ENCODE measurements at places on chromosomes 12 and 14.

GRCh38 chr12:15842108-15842507 is 40.1 kb upstream of the STRAP start:
- DNase-seq = no peak

GRCh38 chr14:98112194-98112780 is 1159.7 kb downstream of the BCL11B start:
- no peak for DNase-seq

DNA sequence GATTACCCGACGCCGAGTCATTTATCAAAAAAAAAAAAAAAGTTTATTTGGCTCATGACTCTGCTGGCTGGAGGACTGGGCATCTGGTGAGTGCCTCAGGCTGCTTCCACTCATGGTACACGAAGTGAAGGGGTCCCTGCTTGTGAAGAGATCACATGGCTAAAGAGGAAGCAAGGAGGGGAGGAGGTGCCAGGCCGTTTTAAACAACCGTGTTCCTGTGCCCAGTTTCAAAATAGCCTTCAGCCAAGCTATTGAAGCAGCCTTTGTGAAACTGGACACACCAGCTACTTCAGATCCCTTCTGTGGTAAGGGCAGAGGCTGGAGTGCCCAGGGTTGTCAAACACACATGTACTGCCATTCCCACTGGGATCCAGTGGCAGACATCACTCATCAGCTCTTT is 7.6 kb downstream of the POP5 start:
- DNase-seq = no peak

DNA sequence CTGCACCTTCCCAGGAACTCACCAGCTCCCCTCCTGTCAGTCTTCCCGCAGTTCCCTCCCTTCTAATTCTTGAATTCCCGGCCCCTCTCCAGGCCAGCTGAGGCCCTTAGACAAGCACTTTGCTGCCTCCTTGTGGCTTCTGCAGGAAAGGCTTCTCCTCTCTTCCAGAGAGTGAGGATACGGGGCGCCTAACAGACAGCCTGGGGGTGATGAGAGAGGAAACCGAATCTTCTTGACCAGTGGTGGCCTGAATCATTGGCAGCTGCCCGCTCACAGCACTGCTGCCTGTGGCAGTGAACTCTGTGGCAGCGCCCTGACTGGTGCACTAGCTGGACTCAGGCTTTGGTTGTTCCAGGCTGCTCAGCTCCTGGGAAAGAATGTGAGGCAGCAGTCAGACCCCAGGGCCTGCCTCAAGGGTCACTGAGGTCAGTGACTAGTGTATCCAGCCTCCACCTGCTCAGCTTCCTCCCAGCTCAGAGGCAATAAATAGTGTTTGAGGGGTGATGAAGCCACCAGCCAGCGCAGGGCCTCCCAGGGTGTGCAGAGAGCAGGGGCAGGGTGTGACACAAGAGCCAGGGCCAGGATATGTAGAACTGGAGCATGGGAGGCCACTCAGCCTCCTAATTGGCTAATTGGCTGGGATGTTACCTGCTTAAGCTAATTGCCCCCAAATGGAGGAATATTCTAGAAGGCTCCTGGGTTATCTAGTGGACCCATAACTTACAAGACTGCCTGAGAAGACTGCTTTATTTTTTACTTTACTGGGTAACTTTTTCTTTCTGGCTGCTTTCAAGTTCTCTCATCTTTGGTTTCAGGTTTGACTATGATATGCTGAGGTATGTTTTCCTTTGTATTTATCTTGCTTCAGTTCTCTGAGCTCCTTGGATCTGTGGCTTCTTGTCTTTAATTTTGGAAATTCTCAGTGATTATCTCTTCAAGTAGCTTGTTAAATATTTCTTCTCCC is 12.9 kb upstream of the MCRS1 start:
- DNase-seq = no peak

GRCh38 chr12:26853303-26854030 is 20.5 kb upstream of the ITPR2 start:
- DNase-seq = no peak

GRCh38 chr12:92079054-92079385 is 66.6 kb downstream of the BTG1 start:
- DNase-seq = no peak

DNA sequence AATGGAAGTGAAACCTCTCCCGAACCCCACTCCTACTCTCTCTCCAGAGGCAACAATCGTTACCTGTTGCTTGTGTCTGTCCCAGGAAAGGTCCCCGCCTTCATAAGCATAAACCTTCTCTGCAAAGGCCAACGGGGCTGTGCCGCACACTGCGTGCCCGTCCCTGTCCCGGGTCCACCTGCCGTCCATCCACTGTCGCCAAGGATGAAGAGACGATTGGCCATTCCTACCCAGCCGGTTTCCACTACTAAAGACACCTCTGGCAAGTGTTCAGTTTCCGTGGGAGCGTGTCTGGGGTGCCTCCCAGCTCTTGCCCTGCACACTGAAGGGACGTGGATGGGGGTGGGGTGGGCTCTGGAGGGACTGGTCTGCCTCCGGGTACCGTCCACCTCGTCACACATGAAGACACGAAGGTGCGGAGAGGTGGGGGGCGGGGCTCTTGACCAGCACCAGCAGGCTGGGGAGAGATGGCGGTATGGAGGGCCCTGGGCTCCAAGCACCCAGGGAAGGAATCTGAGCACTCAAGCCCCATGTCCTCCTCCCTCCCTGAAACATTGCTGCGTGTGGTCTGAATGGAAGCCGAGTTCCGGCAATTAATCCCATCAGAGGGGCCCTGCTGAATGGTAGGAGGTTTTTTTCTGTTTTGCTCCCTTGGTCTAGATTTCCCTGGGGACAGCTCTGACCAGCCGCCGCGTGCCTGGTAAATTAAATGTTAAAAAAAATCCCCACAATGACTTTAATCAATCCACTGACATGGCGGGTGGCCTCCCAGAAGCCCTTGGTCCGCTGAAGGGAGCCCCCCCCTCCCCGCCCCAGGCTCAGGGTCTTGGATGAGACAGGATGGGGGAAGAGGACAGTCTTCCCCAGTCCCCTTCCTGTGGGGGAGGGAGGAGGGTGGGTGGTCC is 4.1 kb upstream of the KIF26A start:
- DNase-seq = no peak

GRCh38 chr14:20711685-20712084 is 23.1 kb downstream of the ANG start:
- no peak for DNase-seq

DNA sequence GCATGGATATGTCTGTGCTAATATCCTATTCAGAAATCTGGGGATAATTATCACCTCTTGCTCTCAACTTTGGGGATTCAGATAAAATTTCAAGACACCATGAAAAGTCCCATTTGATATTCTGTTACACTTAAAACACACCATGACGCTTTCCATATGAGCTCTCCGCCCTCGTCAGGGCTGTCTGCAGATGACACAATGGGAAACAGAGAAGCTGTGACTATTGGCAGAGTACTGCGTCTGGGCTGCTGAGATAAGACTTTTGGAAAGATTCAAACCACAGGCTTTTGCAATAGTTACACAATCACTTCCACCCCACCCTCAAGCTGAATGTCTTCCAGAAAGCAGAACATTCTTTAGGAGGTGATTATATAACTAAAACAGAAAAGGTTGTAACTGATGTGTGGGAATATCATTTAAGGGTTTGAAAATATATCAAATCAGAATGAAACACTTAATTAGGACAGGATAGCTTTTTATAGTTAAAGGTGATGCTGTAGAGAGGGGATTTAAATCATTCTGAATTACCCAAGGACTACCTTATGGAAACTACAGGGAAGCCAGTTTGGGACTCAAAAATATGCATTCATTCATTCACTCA is 75.3 kb upstream of the TMPO start:
- DNase-seq = no peak

GRCh38 chr12:94763462-94763861 is 113.1 kb upstream of the TMCC3 start:
- no peak for DNase-seq

Measured in stimulated activated CD8-positive, alpha-beta memory T cell treated with anti-CD3 and anti-CD28 coated beads, Interleukin-7, amount 100 ng/mL, for 48 hours (primary cell).